ENCODE measurements at places on chromosomes 5 and 9.

- no peak for DNase-seq
These were observed 694.1 kb upstream of the C9orf72 start for GRCh38 chr9:28267351-28267750.

DNA sequence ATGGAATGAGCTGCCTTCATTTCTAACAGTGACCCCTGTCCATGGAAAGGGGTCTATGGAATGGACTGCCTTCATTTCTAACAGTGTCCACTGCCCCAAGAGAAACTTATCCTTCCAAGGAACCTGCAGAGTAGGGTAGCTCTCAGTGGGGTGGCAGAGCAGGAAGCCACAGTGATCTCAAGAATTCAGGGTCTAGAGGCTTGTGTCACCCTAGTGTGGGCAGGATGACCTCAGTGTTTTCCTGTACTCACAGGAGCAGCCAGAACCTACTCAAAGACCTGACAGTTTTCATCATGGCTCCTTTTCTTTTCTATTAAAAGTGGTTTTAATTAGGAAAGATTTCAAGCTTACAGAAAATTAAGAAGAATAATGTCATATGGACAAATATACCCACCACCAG, 27.5 kb downstream of the SEC61B start:
- no peak for DNase-seq

GRCh38 chr5:168120401-168121137, 170.9 kb upstream of the WWC1 start:
- no peak for DNase-seq

DNA sequence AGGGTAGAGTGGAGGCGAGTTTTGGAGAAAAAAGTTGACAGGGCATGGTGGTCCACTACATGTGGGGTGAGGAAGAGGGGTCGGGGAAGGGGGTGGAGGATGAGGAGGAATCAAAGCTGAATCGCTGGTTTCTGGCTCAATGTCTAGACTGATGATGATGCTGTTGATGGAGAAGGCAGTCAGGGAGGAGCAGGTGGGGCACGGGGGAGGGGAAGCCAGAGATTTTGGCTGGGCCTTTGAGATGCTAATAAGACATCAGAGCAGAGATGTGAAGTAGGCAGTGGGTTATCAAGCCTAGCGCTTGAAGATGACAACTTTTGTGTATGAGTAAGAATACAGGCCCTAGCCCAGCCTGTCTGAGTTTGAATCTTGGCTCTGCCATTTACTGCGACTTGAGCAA, 32.4 kb upstream of the TTC23L start:
- no peak for DNase-seq

DNA sequence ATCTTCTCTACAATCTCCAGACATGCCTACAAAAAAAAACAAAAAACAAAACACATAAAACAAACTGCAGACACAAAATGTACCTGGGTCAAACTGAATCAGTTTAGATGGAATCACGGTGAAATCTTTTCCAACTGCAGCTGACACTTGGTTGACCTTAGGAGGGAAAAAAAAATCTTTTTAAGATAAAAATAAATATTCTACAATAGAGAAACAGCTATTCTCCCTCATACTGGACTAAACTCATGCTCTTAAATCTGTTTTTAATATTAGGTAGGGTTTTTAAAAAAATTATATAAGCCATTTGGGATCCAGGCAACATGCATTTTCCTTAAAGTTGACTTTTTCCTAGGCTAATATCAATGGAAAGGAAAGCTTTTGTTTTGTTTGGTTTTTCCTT, 33.8 kb upstream of the CER1 start:
- no peak for DNase-seq

DNA sequence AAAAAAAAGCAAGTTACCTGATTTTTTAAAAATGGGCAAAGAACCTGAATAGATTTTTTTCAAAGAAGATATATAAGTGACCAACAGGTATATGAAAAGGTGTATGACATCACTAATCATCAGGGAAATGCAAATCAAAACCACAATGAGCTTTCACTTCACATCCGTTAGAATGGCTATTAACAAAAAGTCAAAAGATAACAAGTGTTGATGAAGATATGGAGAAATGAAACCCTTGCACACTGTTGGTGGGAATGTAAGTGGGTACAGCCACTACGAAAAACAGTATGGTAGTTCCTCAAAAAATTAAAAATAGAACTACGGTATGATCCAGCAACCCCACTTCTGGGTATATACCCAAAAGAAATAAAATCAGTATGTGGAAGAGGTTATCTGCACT, 134.8 kb downstream of the UGCG start:
- no peak for DNase-seq

DNA sequence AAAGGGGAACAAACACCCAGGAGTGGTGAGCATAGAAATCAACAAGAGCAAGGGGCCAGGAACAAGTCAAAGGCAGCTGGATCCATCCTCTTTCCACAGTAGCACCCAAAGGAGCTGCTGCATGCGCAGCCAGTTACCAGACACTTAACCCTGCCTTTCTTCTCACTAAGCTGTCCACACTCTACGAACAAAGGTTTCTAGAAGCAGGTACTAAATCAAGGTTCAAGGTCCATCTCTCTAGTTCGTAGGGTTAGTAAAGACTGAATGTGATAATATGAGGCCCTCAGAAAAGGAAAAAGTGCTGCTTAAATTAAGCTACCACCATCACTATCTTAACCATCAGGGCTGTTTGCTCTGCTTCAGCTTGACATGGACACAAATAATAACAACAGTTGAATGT, 121.2 kb upstream of the NIPBL start:
- DNase-seq = no peak

All from GM12891 (cell line).